CD4-positive, alpha-beta T cell treated with Interleukin-1 beta for 1 hour (primary cell): ENCODE measurements at places on chromosomes 7 and 10.

DNA sequence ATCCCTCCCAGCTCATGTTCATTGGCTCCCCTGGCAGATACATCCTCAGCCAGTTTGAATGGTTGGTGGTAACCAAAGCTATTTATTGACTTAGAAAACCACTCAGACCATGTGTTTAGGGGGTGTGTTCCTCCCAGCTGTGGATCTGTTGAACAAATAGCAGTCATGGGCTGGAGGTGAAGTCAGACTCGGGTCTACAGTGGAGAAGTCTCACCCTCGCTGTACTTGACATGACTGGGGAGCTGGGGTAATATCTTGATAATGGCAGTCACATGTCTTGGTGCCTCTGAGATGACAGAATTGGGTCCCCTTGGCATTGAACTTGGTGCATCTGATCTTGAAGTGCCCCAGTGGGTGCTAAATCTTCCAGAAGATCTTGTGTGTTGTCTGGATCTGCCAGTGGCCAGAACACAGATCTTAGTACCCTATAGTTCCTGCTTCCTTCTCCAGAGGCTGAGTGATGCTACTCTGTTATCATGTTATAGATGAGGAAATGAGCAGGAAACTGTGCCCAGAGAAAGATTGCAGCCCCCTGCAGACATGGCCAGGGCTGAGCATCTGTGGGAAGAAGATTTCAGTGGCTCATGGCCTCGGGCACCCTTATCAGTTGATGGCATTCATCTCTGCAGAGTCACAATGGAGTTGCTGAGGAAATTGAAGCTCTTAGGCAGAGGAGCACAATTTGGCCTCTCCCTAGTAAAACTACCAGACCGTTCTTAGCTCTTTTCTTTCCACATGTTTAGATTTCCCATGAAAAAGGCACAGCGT lies 50.4 kb downstream of the ADRA2A start:
- no peak for DNase-seq

GRCh38 chr10:99976886-99977665 lies 32.7 kb downstream of the DNMBP start:
- no peak for DNase-seq

GRCh38 chr7:19747740-19748339 lies 25.6 kb downstream of the TMEM196 start:
- peak; percentile 2 for DNase-seq

DNA sequence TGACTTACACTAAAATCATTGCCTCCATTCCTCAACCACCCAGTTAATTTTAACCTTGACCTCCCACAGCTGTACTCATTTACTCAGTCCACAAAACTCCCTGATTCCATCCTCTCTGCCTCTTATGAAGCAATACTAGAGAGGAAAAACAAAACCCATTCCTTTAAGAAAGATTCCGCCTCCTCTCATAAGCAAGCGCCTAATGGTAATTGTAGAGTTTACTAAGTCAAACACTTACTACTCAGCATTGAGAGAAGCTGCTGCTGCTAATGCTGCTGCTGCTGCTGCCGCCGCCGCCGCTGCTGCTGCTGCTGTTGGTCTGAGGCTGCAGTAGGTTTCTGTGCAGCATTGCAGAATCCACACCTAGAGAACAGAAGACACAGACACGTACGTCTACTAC lies 2.1 kb upstream of the ADD3 start:
- DNase-seq: no peak

DNA sequence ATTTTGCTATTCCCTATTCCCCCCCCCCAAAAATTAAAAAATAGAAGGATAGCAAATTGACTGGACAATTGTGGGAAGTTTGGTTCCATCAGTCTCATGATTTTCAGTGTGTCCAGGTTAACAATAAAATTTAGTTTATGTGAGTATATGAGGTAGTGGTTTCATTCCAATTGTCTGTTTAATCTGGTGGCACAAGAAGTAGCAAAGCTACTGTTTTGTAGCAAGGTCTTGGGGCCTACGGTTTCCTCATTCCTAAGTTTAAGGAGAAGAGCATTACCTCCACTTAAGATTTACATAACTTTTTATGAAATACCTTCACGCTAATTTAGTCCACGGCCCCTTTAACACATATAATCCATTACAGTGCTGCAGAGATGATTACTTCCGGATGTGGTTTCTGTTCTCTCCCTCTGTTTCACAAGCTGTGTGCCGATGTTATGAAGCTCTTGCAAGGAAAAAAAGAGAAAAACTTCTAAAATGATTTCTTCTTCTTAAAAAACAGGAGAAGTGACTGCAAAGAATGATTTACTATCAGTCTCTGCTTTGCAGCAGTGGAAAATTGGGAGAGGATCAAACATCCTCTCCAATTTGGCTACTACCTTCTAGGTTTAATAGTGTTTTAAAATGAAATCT lies 32.7 kb upstream of the NPVF start:
- peak; percentile 27 for DNase-seq

DNA sequence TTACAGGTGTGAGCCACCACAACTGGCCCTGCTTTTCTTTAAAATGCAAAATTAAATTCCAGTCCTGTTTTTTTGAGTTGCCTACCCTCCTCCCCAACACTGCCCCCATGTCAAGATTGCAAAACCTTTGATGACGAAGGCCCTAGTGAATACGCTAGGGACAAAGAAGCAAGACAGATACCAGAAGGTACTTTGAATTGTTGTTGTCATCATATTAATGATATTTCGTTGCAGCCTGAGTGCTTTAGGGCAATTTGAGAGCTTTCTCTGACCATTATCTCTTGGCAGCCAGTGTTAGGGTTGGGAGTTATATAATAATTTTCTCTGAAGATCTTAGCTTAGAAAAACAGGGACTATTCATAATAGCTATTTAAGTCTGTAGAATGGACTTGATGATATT lies 7.1 kb downstream of the CCSER2 start:
- DNase-seq: no peak

DNA sequence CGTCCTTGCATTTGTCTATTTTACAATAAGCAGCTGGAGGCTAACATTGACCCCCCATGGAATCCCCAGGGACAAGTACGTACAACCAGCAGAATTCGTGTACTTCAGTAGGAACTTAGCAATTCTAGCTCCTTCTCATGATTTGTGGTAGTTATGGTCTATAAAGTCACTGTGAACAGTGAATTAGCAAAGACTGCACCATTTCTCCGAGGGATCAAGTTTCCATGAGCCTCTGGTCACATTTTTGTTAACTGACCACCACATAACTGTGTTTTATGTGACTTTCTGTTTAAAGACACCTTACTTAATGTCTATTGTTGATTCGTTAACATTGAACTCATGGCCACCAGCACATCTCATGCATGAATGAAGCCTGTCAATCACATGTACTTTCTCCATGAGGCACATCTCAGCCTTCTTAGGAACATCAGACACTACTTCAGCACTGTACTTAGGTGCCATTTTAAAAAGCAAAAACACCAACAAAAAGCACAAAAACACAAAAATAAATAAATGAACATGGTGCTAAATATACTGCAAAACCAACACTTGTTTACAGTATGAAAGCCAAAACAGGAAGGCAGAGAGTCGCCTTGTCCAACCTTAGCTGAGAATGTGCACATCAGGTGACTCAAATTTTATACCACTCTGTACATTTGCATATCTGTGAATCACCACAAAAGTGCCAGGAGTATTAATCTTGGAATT lies 9.0 kb upstream of the UCN3 start:
- DNase-seq: no peak

GRCh38 chr7:151867912-151868311 lies 9.0 kb downstream of the PRKAG2 start:
- no peak for DNase-seq

DNA sequence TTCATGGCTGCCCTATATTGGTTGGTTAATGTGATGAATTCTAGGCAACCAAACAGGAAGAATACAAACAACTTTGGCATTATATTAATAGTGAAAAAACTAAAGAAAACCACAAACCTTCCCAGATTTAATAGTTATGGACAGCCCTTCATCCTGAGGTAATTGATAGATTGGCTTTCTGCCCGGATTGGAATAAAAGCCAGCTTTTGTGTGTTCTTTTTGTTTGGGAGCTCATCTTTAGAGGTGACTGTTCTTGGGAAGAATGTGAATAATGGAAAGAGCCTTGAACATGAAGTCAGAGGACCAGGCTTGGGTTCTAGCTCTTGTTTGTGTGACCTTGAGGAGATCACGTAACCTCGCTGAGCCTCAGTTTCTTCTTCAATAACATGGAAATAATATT lies 92.3 kb downstream of the VTI1A start:
- no peak for DNase-seq

GRCh38 chr7:106392590-106392989 lies 107.8 kb upstream of the NAMPT start:
- DNase-seq: no peak

GRCh38 chr7:12635830-12636229 lies 51.6 kb upstream of the ARL4A start:
- DNase-seq: peak; percentile 28
